Stomach (tissue), 19 donors: ENCODE measurements at places on chromosomes 4 and X. TPM values are rescaled to one million over a fixed set of nuclear protein-coding genes. Genes with fewer than 3 reads are reported as not detected.

DNA sequence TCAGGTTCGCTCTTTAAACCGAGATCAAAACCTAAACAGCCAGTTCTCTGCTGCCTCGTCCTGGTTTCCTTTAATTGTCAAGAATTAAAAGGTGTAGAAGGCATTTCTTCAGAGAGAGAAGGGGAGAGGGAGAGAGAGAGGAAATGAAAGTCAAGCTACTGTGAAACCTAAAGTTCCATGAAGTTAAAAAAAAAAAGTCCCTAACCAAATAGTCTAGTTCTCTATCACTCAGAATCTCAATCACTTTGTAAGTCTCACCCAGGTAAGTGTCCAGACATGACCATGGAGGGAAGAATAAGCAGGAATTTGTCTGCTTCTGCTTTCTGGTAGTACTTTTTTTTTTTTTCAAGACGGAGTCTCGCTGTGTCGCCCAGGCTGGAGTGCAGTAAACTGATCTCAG, 18.8 kb upstream of the SMIM14 start:
- no peaks in the 10 kb centered on the region for H3K4me1 ChIP-seq
- no peak overlapping the region for H3K27ac ChIP-seq
- H3K36me3 ChIP-seq = no peaks in the 10 kb centered on the region
- H3K27me3 ChIP-seq = no peaks in the 10 kb centered on the region

- peak; percentile 15 for DNase-seq
- no peak overlapping the region for H3K27ac ChIP-seq
- H3K4me1 ChIP-seq = no peaks in the 10 kb centered on the region
- H3K36me3 ChIP-seq = no peaks in the 10 kb centered on the region
Observed at GRCh38 chr4:4761128-4761982, 98.1 kb upstream of the MSX1 start.

- H3K4me3 ChIP-seq = no peak overlapping the region
- peaks cover 19% of the 10 kb centered on the region for H3K4me1 ChIP-seq
- no peaks in the 10 kb centered on the region for H3K36me3 ChIP-seq
- H3K27me3 ChIP-seq = peaks cover 3% of the 10 kb centered on the region
Observed at GRCh38 chrX:39894683-39895082, 203.1 kb downstream of the BCOR start.

GRCh38 chr4:39525822-39526690, 1.2 kb downstream of the UGDH start:
- DNase-seq = no peak
- peaks cover 10% of the 10 kb centered on the region for H3K4me1 ChIP-seq

GRCh38 chrX:2692221-2693112, 1.4 kb downstream of the CD99 start:
- H3K4me3 ChIP-seq = peak overlapping the region; percentile 76
- peaks cover 41% of the 10 kb centered on the region for H3K4me1 ChIP-seq
- no peaks in the 10 kb centered on the region for H3K36me3 ChIP-seq
- no peaks in the 10 kb centered on the region for H3K27me3 ChIP-seq
- H3K27ac ChIP-seq = peak overlapping the region; percentile 88
- DNase-seq = peak; percentile 51

- H3K27me3 ChIP-seq = no peaks in the 10 kb centered on the region
- no peak overlapping the region for H3K27ac ChIP-seq
- no peak for DNase-seq
- H3K4me1 ChIP-seq = no peaks in the 10 kb centered on the region
- no peak overlapping the region for H3K4me3 ChIP-seq
- no peaks in the 10 kb centered on the region for H3K36me3 ChIP-seq
Observed at GRCh38 chr4:172780566-172781081, 388.0 kb upstream of the GALNT7 start.

DNA sequence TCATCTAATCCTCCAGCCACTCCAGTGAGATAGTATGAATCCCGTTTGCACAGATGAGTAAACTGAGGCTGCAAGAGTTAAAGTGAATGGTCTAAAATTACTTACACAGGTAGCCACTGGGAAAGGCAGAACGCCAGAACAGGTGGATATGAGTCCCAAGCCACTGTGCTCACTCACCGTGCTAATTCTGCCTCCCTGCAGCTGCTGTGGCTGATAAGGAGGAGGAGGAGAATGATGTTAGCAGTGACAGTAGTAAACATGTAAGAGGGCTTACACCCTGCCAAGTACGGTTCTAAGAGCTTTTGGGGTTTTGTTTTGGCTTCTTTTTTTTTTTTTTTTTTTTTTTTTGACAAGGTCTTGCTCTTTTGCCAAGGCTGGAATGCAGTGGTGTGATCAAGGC, 90.5 kb upstream of the PRPS2 start:
- H3K27ac ChIP-seq = no peak overlapping the region
- no peak overlapping the region for H3K4me3 ChIP-seq
- DNase-seq = no peak
- no peaks in the 10 kb centered on the region for H3K36me3 ChIP-seq
- H3K4me1 ChIP-seq = no peaks in the 10 kb centered on the region
- no peaks in the 10 kb centered on the region for H3K27me3 ChIP-seq

- H3K4me1 ChIP-seq = no peaks in the 10 kb centered on the region
- peaks cover 87% of the 10 kb centered on the region for H3K36me3 ChIP-seq
- no peak overlapping the region for H3K4me3 ChIP-seq
- H3K27me3 ChIP-seq = no peaks in the 10 kb centered on the region
- H3K27ac ChIP-seq = no peak overlapping the region
- DNase-seq = no peak
Observed at GRCh38 chrX:71558920-71559319, 19.3 kb upstream of the GCNA start.

GRCh38 chr4:101126059-101126458, 221.3 kb downstream of the PPP3CA start:
- H3K36me3 ChIP-seq = peaks cover 7% of the 10 kb centered on the region
- no peak for DNase-seq
- no peak overlapping the region for H3K4me3 ChIP-seq
- no peak overlapping the region for H3K27ac ChIP-seq

GRCh38 chrX:2536974-2537373, 36.2 kb upstream of the DHRSX start:
- H3K27me3 ChIP-seq = no peaks in the 10 kb centered on the region
- no peak overlapping the region for H3K27ac ChIP-seq
- DNase-seq = no peak
- H3K4me1 ChIP-seq = no peaks in the 10 kb centered on the region
- no peak overlapping the region for H3K4me3 ChIP-seq

GRCh38 chr4:11428899-11429698, 405 bp upstream of the HS3ST1 start:
- peak; percentile 90 for DNase-seq
- H3K36me3 ChIP-seq = no peaks in the 10 kb centered on the region
- peak overlapping the region; percentile 90 for H3K27ac ChIP-seq

- no peak overlapping the region for H3K4me3 ChIP-seq
- H3K36me3 ChIP-seq = peaks cover 68% of the 10 kb centered on the region
- H3K4me1 ChIP-seq = no peaks in the 10 kb centered on the region
Observed at GRCh38 chrX:123626962-123627361, 105.9 kb downstream of the THOC2 start.

- no peaks in the 10 kb centered on the region for H3K27me3 ChIP-seq
- H3K4me1 ChIP-seq = peaks cover 77% of the 10 kb centered on the region
- H3K4me3 ChIP-seq = no peak overlapping the region
- DNase-seq = no peak
Observed at GRCh38 chr4:6937754-6938153, 28.1 kb downstream of the TBC1D14 start.

- H3K27ac ChIP-seq = peak overlapping the region; percentile 85
- H3K27me3 ChIP-seq = peaks cover 12% of the 10 kb centered on the region
- peak; percentile 73 for DNase-seq
- H3K4me1 ChIP-seq = peaks cover 35% of the 10 kb centered on the region
Observed at GRCh38 chr4:150079081-150079581, 886 bp downstream of the DCLK2 start.

- H3K36me3 ChIP-seq = peaks cover 25% of the 10 kb centered on the region
- H3K4me1 ChIP-seq = no peaks in the 10 kb centered on the region
- no peaks in the 10 kb centered on the region for H3K27me3 ChIP-seq
- no peak for DNase-seq
- H3K4me3 ChIP-seq = no peak overlapping the region
Observed at GRCh38 chr4:94621491-94622080, 136.2 kb upstream of the BMPR1B start.

GC gene
- total RNA-seq = not detected

ADGRG2 gene
- 1.3 TPM for total RNA-seq

GYPA gene
- total RNA-seq = not detected

CT45A8 gene
- not detected for total RNA-seq

MID1IP1 gene
- total RNA-seq = 44.6 TPM

ANKRD50 gene
- 9.9 TPM for total RNA-seq

GRIA3 gene
- total RNA-seq = 3.3 TPM

DMP1 gene
- total RNA-seq = not detected

UCP1 gene
- not detected for total RNA-seq

RGN gene
- not detected for total RNA-seq

GIMD1 gene
- total RNA-seq = not detected
